ENCODE measurements at places on chromosomes 16 and 17.

- DNase-seq = no peak
Observed at GRCh38 chr17:76519048-76519966, 18.1 kb upstream of the RHBDF2 start.

GRCh38 chr17:8255499-8255898, 6.4 kb downstream of the PFAS start:
- no peak for DNase-seq

GRCh38 chr16:57698812-57699405, 4.3 kb downstream of the DRC7 start:
- DNase-seq = no peak

DNA sequence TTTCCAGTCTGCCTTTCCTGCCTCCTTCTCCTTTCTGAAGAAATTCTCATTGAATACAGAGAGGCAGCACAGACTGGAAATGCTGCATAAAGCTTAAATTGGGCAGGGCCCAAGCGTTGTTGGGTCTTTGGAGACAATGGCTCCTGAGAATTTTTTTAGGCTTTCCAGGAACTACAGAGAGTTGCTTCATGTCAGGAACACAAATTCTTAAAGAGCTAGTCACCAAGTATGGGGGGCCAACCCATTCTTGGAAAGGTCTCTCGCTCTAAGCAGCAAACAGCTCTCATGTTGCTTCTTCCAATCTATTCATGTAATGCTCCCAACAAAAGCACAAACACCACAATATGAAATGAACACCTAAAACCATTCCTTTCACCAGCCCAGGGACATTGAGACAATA, 6.9 kb downstream of the HNF1B start:
- no peak for DNase-seq

- no peak for DNase-seq
Observed at GRCh38 chr17:7382901-7383300, 2.0 kb downstream of the TNK1 start.

- no peak for DNase-seq
Observed at GRCh38 chr16:22386976-22387375, 12.6 kb upstream of the CDR2 start.

- no peak for DNase-seq
Observed at GRCh38 chr16:84228256-84228838, 11.5 kb downstream of the KCNG4 start.

GRCh38 chr16:69579783-69580481, 14.2 kb downstream of the NFAT5 start:
- no peak for DNase-seq
